COLO829 (cell line): ENCODE measurements at places on chromosomes 13 and 19.

DNA sequence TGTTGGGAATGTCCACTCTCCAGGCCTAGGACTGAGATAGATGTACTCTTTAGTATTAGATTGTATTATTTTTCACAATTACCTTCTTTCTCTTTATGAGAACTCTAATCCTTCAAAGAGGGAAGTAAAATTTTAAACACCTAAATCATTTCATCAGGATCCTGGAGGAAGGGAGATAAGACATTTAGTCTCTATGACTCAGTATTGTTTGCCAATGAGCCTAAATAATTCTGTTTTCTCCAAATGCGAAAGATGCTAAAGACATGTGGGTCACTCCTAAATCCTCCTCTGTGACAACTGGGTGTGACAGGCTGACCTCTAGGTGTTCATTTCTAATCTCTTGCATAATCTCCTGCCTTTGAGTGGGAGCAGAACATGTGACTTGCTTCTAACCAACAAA, 1736.6 kb upstream of the MIR17HG start:
- DNase-seq = no peak

GRCh38 chr19:17541184-17541759, 14.2 kb upstream of the COLGALT1 start:
- DNase-seq = no peak

GRCh38 chr13:44815623-44816022, 173.6 kb downstream of the NUFIP1 start:
- peak; percentile 62 for DNase-seq

DNA sequence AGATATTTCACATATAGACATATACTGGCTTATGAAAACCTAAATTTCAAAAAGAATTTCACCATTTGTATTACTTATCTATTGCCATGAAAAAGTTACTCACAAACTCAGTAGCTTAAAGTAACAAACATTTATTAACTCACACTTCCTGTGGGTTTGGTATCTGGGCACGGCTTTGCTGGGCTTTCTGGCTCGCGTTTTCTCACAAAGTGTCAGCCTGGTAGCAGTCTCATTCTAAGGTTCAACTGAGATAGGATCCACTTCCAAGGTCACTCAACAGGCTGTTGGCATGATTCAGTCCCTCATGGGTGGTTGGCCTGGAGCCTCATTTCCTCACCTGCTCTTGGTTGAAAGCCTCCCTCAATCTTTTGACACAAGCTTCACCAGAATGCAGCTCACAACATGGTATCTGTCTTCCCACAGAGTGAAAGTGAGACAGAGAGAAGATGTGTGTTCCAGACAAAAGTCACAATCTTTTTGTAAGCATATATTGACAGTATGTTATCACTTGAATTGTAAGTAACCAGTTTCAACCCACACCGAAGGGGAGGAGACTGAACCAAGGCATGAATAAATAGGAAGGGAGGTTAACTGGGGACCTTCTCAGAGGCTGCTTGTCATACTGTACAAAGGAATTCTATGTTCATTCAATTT, 1065.8 kb upstream of the SPRY2 start:
- no peak for DNase-seq

DNA sequence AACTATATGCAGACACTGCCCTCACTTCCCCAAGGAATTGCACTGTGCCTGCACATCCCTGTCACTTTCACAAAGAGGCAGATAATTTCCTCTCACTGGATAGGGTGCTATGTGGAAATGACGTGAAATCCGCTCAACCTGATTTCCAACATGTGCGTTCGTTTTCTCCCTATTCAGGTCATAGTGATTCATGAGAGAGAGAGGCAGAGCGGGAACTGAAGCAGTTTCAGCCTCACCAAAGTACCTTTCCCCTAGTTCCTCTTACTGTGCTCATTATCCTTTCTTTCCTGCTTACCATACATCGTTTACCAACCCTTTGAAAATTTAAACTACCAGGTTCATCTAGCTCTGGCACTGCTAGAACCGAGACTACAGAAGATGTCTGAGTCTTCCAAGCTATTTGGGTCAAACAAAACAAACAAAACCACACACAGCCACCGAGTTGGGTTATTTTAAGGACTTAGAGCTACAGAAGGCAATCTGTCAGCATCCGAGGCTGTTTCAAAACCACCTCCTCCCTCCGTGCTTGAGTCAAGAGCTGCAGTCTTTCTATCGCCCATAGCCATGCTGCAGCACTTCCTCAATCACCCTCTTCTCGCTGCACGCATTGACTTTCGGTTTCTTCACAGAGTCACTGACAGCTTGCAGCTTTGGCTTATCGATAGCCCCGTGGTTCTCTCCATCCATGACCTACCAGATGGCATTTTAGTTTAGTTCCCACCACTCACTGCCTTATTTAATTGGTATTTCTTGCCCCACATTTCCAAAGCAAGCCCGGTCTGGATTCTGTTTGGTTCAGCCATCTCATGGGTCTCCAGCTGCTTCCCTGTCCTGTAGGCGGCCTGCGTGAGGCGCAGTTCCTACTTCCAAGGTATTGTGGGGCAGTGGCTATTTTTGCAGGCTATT, 1395.8 kb downstream of the EFNB2 start:
- DNase-seq = peak; percentile 50

DNA sequence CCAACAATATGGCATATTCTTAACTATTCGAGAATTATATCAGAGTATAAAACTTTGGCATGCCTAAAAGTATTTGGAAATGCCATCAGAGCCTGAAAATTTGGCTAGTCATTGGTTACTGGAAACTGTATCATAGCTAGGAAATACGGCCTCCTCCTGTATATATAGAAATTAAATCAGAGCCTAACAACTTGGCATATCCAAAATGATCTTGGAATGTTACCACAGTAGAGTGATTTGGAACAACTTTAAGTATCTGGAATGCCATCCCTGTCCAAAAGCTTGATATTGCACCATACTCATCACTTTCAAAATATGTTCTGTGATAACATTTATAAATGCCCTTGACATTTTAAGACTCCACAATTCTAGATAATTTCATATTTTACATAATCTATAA, 335.8 kb downstream of the SLITRK1 start:
- no peak for DNase-seq

GRCh38 chr19:18433735-18434398, 4.1 kb downstream of the ISYNA1 start:
- no peak for DNase-seq

GRCh38 chr13:93558637-93559036, 332.0 kb downstream of the GPC6 start:
- DNase-seq = no peak

GRCh38 chr13:36815062-36815461, 4.0 kb upstream of the RFXAP start:
- no peak for DNase-seq

DNA sequence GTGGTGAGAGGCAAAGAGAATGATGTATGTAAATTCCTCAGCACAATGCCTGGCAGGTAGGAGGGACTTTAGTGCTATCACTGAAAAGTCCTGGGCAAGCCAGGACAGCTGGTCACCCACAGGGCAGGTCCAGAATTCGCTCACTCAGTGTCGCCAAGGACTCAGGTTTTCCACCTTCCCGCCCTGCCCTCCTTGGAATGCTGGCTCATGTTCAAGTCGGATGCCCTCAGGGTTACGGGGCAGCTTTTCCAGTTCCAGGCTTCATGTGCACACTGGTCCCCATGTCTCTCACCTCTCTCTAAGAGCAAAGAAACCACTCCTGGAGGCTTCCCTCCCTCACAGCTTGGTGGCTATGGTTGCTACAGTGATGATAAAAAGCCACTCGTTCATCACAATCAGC, 24.8 kb upstream of the NAXD start:
- no peak for DNase-seq

- no peak for DNase-seq
Measured at GRCh38 chr13:98581381-98581780, 4.5 kb upstream of the STK24 start.

DNA sequence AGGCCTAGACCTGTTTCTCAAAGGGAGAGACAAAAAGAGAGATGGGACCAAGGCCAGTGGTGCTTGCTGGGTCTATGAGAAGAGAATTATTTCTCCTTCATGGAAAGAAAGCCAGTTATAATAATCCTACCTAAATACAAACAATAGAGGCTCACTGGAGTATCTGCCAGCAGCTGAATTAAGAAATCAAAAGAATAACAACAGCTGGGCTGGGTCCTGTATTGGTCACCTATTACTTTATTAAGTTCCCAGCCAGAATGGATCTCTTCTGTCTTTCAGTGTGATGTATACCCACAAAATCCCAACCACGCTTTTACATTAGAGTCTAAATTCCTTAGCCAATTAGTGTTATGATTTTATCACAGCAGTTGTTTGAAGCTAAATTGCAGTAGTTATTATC, 297.8 kb upstream of the DACH1 start:
- DNase-seq = no peak

- DNase-seq = no peak
Measured at GRCh38 chr19:50779504-50780457, 9.5 kb downstream of the GPR32 start.

DNA sequence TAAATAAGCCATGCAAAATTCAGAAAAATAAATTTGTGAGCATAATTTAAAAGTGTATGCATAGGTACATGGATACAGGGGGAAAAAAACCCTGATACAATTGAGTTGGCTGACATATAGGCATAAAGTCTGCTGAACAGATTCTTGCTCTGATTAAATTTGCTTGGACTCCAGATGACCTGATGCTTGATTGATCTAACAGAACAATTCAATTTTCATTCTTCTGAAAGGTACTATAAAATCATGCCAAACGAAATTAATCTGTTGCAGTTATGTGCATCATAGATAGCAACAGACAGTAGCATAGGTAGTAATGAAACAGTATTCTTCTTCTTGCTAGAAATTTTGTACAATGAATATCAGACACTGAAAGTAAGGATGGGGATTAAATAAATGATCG, 578.2 kb upstream of the SLITRK6 start:
- DNase-seq = no peak

- no peak for DNase-seq
Measured at GRCh38 chr19:52270266-52270885, 989 bp downstream of the ZNF766 start.

GRCh38 chr13:51557875-51558612, 26.2 kb upstream of the WDFY2 start:
- DNase-seq = peak; percentile 35

DNA sequence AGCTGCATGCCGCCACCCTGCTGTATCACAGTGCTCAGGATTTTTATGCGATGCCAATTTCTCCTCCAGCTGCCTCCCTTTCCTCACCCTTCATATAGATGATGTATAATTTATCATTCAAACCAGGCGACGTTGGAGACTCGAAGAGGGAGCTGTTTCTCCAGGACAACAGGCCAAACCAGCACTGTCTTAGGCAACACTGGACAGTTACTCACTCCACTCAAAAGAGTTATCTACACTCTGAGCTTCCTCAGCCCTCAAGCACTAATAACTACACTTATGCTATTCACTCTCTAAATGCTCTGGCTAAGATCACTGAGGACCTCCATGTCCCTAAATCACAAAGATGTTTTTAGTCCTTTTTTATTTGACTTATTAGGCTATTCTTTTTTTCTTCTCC, 87.3 kb upstream of the RFC3 start:
- DNase-seq = no peak

GRCh38 chr13:101930331-101930730, 471.5 kb downstream of the FGF14 start:
- no peak for DNase-seq

GRCh38 chr13:83508771-83509301, 373.4 kb downstream of the SLITRK1 start:
- no peak for DNase-seq

GRCh38 chr19:29667387-29667783, 2.1 kb downstream of the PLEKHF1 start:
- no peak for DNase-seq

DNA sequence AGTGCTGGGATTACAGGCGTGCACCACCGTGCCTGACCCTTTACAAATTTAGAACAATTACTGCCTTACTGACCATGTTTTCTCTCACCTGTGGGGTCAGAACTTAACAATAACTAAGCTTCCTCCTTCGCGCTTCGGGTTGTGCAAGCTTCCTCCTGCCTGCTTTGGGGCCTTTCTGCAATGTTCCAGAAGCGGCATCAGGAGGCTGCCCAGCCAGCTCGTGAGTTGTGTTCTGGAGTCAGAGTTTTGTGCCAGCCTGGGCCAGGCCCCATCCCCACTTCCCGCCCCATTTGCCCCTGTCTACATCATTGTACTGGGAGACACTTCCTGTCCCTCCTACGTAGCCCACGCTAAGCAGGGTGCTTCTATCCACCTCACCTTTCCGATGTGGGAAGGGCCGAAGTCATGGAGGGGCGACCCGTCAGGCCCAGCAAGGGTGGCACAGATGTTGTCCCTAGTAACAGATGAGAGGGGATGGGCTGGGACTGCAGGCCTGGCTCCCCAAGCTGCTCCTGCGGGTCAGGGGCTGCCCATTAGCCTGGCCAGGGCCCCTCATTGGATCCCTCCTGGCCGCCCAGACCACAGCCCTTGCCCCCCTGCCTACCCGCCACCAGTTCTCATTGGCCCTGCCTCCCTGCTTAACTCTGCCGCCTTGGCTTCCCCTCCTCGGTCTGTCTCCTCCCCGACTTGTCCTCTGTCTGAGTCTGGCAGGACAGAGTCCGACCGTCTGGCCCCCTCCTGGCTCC, 13.4 kb downstream of the UHRF1 start:
- no peak for DNase-seq

- DNase-seq = no peak
Measured at GRCh38 chr13:73608711-73609485, 525.3 kb downstream of the KLF12 start.

DNA sequence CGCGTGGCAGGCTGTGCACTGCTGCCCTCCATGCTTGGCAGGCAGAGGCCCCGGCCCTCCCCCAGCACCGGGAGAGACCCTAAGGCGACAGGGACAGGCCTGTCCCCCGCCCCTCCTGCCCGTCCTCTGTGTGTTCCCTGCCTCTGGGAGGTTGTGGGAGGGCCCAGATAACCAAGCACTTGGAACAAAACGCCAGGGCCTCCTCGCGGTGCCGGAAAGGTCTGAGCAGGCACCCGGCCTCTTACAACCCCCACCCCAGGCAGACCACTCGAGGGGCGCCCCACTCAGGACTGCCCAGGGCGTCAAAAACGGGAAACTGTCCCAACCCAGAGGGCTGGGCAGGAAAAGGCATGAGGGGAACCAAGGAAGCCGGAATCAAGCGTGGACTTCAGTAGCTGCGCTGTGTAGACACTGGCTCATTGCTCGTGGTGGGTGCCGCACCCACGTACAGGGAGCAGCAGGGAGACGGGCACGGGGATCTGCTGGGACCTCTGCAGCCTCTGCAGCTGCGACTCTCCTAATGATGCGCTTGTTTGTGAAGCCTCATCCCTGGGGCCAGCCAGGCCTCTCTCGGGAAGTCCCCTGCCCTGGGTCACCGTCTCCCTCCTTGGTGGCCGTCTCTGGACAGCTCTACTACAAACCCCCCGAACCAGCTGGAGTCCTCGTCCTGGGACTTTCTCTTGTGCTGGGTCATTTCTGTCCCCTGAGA, 20.0 kb downstream of the GNA11 start:
- no peak for DNase-seq

GRCh38 chr13:59960683-59961082, 203.0 kb downstream of the DIAPH3 start:
- DNase-seq = peak; percentile 29

DNA sequence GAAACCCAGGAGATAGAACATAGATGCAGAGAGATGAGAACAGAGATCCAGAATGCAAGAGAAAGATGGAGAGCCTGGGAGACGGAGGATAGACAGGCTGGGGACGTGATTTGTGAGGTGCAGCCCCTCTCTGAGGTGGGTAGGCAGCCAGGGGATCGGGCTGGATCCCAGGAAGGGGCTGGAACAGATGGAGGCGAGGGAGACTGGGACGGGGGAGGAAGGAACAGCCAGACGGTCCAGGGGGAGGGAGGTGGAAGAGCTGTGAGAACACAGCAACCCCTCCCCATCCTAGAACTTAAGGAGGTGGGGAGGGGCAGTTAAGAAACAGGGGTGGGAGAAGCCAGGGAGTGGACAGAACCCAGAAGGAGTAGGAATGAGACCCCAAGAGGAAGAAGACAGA, 3.1 kb downstream of the SLC17A7 start:
- no peak for DNase-seq

GRCh38 chr19:4641132-4641531, 1.8 kb downstream of the TNFAIP8L1 start:
- no peak for DNase-seq
